ENCODE measurements at places on chromosomes 11 and 22. TPM values are rescaled to one million over a fixed set of nuclear protein-coding genes. Genes with fewer than 3 reads are reported as not detected.

The MS4A6E gene
- not detected for total RNA-seq

The NELL1 gene
- 0.39 TPM for total RNA-seq

The SERPIND1 gene
- not detected for total RNA-seq

The OR8H3 gene
- not detected for total RNA-seq

The TUB gene
- total RNA-seq = 23.7 TPM

The OR51B6 gene
- not detected for total RNA-seq

The KCNE3 gene
- 10.6 TPM for total RNA-seq

The OR4C13 gene
- not detected for total RNA-seq

GRCh38 chr11:10603721-10604297, 35.3 kb upstream of the LYVE1 start:
- DNase-seq = no peak
- no peaks in the 10 kb centered on the region for H3K27me3 ChIP-seq
- no peak overlapping the region for H3K27ac ChIP-seq

DNA sequence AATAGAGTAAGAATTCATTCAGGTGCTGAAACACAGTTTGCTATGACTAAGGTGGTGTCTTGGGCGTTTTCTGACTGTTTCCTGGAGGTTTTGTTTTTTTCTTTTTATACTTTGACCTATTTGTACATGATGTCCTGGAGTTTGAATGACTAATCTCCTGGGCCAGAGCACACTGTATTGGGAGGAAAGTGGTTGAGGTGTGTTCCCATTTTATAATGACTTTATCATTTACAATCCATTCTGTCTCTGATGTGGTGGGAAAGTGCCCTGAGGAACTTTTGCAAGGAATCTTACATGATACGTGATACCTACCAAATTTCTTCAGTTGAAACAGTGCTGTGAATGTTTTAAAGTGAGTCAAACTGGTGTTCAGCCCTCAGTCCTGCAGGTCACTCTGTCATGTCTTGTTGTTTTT, 80.8 kb downstream of the TNRC6B start:
- H3K4me3 ChIP-seq = no peak overlapping the region
- H3K27ac ChIP-seq = peak overlapping the region; percentile 27
- H3K4me1 ChIP-seq = no peaks in the 10 kb centered on the region
- no peaks in the 10 kb centered on the region for H3K36me3 ChIP-seq

- no peaks in the 10 kb centered on the region for H3K36me3 ChIP-seq
- no peak overlapping the region for H3K4me3 ChIP-seq
- no peak overlapping the region for H3K27ac ChIP-seq
- H3K27me3 ChIP-seq = no peaks in the 10 kb centered on the region
- DNase-seq = no peak
These were observed 112.9 kb downstream of the DSCAML1 start for GRCh38 chr11:117684111-117684510.

GRCh38 chr11:12174477-12175143, 64.2 kb downstream of the MICAL2 start:
- no peaks in the 10 kb centered on the region for H3K36me3 ChIP-seq

- no peak overlapping the region for H3K27ac ChIP-seq
- peaks cover 61% of the 10 kb centered on the region for H3K27me3 ChIP-seq
- no peaks in the 10 kb centered on the region for H3K36me3 ChIP-seq
- no peak overlapping the region for H3K4me3 ChIP-seq
These were observed 25.5 kb downstream of the TSPAN18 start for GRCh38 chr11:44752300-44752699.

DNA sequence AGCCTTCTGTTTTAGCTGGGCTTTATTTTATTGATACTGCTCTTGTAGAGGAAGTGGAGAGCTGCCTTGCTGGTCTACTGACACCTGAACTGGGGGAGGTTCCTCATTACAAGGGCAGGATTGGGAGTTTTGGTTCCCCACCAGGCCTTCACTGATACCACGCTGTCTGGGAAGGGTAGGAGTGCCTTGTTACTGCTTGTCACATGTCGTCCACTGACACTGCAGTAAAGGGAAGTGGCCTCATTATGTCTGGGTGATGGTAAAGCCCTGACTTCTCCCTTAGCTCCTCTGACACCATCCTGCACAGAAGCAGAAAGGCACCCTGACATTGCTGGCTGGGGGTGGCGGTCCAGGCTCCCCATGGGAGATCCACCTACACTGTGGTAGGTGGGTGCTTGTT, 38.7 kb upstream of the ELF5 start:
- H3K36me3 ChIP-seq = no peaks in the 10 kb centered on the region
- no peak overlapping the region for H3K27ac ChIP-seq
- no peak for DNase-seq
- H3K4me1 ChIP-seq = no peaks in the 10 kb centered on the region
- H3K27me3 ChIP-seq = no peaks in the 10 kb centered on the region

DNA sequence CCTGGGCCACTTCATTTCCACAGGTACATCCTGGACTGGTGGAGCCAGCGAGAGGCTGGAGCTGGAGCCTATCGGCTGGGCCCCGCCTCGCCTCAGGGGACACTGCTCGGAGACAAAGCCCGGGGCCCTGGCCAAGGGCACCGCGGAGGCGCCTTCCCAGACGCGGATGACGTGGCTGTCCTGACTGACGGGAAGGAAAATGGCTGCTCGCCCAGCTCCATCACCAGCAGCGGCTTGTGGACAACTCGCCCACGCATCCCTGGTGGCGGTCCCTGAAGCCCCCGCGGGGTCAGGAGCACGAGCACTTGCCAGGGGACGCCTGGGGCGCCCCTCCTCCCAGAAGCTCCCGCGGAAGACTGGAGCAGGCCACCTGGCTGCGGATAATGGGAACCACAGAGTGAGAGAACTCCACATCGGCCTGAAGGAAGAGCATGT, 49.6 kb downstream of the CECR2 start:
- DNase-seq = peak; percentile 72
- no peaks in the 10 kb centered on the region for H3K27me3 ChIP-seq
- no peaks in the 10 kb centered on the region for H3K36me3 ChIP-seq
- H3K27ac ChIP-seq = no peak overlapping the region

- no peak for DNase-seq
- H3K36me3 ChIP-seq = no peaks in the 10 kb centered on the region
- H3K27me3 ChIP-seq = peaks cover 37% of the 10 kb centered on the region
These were observed 31.7 kb upstream of the OAF start for GRCh38 chr11:120179057-120179672.

DNA sequence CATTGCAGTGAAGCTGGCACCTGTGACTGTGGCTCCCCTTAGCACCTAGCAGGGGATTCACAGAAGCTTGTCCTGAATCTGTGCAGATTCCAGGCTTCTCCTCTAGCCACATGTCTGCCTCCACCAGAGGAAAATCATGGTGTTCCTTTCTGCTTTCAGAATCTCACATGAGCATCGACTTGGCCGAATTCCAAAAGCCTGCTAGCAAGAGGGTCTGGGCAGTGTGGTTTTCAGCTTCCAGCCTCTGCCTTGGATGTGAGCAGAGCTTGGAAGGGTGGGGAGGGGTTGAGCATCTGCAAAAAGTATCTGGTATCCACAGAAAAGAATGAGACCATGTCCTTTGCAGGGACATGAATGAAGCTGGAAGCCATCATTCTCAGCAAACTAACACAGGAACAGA, 911.1 kb downstream of the TBC1D22A start:
- no peak overlapping the region for H3K4me3 ChIP-seq
- no peak overlapping the region for H3K27ac ChIP-seq
- DNase-seq = no peak

GRCh38 chr11:86688398-86689179, 16.2 kb upstream of the ME3 start:
- H3K27ac ChIP-seq = no peak overlapping the region
- no peak overlapping the region for H3K4me3 ChIP-seq
- no peaks in the 10 kb centered on the region for H3K27me3 ChIP-seq
- no peak for DNase-seq
- no peaks in the 10 kb centered on the region for H3K36me3 ChIP-seq

DNA sequence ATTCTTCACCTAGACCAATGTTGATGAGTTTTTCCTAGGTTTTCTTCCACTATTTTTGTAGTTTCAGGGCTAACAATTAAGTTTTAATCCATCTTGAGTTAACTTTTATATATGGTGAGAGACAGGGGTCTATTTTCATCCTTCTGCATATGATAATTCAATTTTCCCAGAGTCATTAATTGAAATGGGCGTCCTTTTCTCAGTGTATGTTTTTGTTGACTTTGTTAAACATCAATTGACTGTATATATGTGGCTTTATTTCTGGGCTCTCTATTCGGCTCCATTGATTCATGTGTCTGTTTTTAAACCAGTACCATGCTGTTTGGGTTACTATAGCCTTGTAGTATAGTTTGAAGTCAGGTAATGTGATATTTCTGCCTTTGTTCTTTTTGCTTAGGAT, 282.1 kb downstream of the INSC start:
- H3K4me1 ChIP-seq = no peaks in the 10 kb centered on the region
- H3K36me3 ChIP-seq = no peaks in the 10 kb centered on the region
- H3K27me3 ChIP-seq = no peaks in the 10 kb centered on the region
- no peak overlapping the region for H3K4me3 ChIP-seq
- H3K27ac ChIP-seq = no peak overlapping the region

- H3K36me3 ChIP-seq = no peaks in the 10 kb centered on the region
- H3K27ac ChIP-seq = no peak overlapping the region
- H3K4me3 ChIP-seq = no peak overlapping the region
- H3K27me3 ChIP-seq = no peaks in the 10 kb centered on the region
These were observed 428.5 kb downstream of the TMEM135 start for GRCh38 chr11:87466223-87466622.

DNA sequence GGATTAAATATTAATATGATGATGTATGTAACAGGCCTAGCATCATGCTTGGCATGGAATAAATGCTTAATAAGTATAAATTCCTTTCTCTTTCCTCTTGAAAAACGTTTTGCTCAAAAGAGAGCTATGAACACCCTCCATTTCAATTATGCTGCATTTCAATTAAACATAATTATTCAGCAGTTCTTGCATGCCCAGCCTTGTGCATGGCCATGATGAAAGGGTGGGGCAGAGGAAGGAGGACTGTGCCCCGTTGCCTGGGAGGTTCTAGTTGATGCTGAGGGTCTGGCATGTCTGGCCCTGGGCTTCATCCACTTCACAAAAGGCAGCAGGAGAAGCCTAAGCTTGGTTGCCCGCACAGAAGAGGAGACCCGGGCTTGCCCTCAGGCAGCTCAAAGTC, 73.6 kb upstream of the PHOX2A start:
- DNase-seq = no peak
- H3K4me1 ChIP-seq = peaks cover 8% of the 10 kb centered on the region
- no peaks in the 10 kb centered on the region for H3K27me3 ChIP-seq
- H3K27ac ChIP-seq = no peak overlapping the region
- H3K36me3 ChIP-seq = no peaks in the 10 kb centered on the region

GRCh38 chr11:63564784-63565350, 1.7 kb upstream of the PLAAT2 start:
- H3K4me3 ChIP-seq = no peak overlapping the region
- no peaks in the 10 kb centered on the region for H3K36me3 ChIP-seq
- no peak overlapping the region for H3K27ac ChIP-seq
- H3K27me3 ChIP-seq = no peaks in the 10 kb centered on the region

DNA sequence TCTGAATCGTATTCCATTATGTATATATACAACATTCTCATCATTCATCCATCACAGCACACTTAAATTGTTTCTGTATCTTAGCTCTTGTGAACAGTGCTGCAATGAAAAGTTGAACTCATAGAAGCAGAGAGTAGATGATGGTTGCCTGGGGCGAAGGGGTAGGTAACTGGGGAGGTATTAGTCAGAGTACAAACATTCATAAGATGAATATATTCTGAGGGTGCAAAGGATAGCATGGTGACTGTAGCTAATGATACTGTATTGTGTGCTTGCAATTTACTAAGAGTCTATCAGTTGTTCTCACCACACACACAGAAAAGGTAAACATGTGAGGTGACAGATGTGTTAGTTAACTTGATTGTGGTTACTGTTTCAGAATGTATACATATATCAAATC, 12.6 kb upstream of the RFPL2 start:
- no peaks in the 10 kb centered on the region for H3K4me1 ChIP-seq
- no peak overlapping the region for H3K4me3 ChIP-seq
- DNase-seq = no peak
- no peaks in the 10 kb centered on the region for H3K36me3 ChIP-seq
- H3K27me3 ChIP-seq = 0 out of 2 replicates have a peak, but pooled peaks cover 5% of the 10 kb centered on the region

- no peak for DNase-seq
- no peak overlapping the region for H3K27ac ChIP-seq
- peak overlapping the region; percentile 76 for H3K4me3 ChIP-seq
These were observed 390 bp upstream of the TMEM151A start for GRCh38 chr11:66291303-66291705.
